ENCODE measurements at places on chromosomes 3 and 15.

DNA sequence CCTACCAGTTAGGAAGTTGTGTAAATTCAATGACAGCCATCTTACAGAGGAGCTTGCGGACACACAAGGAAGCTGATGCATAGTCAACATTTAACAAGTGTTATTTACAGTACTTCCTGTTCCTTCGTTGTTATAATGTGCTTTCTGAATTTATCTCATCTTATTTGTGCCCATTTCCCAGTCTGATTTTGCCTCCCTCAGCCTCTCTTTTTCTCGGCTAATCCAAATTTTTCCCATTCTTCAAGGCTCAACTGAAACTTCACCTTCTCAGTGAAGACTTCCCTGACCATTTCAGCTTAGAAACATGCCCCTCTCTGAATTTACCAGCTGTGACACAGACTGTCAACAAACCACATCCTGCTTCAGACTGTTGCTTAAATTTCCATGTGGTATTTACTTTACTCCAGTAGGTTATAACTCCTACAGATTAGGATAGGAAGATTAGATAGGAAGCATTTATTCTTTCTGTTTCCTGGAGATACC is 55.7 kb upstream of the CP start:
- DNase-seq = no peak

GRCh38 chr3:52394751-52395502 is 50.0 kb downstream of the SEMA3G start:
- no peak for DNase-seq

- DNase-seq = no peak
Measured at GRCh38 chr3:50201573-50202315, 3.3 kb upstream of the SLC38A3 start.

DNA sequence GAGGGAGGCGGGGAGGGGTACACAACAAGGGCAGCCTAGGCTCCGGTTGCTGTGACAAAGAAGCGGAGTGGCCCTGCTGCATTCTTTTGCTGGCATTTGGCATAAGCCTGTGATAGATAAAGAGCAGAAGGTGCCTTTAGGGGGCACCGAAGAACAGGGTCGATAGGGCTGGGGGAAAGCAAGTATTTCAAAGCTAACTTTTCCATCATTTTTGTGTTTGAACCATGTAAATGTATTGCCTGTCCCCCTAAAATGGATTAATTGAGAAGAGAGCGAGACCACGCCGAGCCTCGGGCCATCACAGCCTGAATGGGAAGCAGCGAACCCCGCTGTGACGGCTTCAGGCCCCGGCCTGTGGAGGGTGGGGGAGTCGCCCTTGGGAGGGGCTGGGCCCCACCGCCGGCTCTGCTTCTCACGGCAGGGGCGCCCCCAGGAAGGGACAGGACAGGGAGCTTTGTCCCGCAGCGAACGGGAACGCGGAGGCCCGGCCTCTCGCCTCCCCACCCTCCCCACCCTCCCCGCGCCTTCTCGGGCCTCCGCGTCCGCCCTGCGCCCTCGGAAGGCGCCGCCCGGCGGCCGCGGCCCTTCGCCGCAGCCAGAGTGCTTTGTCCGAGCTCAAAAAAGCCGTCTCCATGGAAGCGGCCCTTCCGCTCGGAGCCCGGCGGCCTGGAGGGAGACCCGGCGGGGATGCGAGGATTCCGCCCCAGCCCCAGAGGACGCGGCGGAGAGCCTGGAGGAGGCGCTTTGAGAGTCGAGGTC is 32.4 kb upstream of the ALDH1L1 start:
- no peak for DNase-seq

DNA sequence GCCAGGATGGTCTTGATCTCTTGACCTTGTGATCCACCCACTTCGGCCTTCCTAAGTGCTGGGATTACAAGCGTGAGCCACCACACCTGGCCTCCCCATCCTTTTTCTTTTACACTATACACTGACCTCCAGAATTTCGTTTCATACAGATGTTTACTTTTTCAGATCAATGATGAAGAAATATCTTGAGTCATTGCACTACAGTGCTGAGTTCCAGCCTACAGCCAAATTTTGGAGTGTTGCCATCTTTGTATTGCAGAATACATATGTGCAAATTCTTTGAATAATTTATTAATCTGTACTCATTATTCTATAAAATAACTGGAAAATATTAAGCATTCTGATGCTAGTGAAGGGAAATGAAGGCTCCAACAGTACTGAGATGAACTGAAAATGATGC is 12.5 kb downstream of the ZPLD1 start:
- DNase-seq = no peak

DNA sequence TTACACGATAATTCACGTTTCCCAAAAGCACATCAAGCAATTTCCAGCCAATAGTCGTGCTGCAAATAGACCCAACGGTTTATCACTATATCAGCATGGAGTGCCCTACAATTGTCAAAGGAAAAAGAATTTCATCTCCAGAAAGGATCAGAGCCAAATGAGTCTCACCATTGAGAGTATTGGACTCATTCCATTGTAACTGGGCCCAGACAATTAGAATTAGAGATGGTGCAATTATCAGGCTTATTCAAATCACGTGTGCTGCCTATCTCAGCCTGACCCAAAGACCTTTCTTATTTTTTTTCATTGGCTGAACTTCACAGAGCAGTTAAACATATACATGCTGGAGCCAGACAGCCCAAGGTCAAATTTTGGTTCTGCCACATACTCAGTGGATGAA is 87.0 kb upstream of the LRTM1 start:
- no peak for DNase-seq

GRCh38 chr15:25668236-25668795 is 194.8 kb downstream of the ATP10A start:
- no peak for DNase-seq

DNA sequence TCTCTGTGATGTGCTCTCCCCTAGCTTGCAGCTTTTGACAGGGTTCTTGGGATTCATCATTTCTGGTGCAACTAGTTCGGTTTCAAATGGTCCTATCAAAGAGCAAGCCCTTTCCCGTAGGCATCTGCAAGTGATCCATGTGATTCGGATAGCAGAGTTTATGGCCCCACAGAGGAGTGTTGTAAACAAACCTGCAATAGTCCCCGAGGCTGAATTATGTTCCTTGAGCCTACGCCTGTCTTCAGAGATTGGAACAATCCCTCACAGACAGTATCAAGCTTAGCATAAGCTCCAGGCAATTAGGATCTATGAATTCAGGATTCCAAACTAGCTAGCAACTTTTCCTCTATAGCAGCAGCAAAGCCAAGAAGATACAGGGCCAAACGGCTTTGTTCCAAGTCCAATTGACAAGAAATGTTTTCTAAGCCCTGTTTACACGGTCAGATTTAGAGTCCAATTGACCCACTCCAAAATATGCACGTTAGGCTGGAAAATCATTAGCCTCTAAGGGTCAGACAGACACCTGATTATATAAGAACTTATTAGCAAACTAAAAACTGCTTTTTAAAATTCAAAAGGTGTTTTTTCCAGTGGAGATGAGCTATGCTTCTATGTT is 24.8 kb downstream of the LNP1 start:
- DNase-seq = no peak

GRCh38 chr15:30906366-30906765 is 2.7 kb downstream of the FAN1 start:
- DNase-seq = no peak

- no peak for DNase-seq
Measured at GRCh38 chr3:189277711-189278110, 105.9 kb downstream of the TPRG1 start.

DNA sequence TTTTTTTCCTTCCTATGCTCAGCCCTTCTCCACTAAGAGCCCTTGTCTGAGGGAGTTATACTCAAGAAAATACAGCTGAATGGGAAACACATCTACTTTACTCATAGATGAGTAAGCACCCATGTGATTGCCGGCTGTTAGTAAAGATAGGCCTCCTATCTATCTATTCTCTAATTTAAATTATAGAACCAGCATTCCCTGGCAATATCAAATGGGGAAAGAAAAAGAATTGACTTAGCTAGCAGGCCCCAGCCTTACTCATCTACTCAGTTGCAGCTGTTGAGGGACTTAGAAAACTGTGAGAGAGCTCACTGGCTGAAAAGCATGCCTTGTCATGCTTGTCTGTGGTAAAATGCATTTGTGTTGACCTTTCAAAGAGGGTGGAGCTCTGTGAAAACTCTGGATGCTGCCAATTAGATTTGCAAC is 116.9 kb upstream of the LRRFIP2 start:
- no peak for DNase-seq

DNA sequence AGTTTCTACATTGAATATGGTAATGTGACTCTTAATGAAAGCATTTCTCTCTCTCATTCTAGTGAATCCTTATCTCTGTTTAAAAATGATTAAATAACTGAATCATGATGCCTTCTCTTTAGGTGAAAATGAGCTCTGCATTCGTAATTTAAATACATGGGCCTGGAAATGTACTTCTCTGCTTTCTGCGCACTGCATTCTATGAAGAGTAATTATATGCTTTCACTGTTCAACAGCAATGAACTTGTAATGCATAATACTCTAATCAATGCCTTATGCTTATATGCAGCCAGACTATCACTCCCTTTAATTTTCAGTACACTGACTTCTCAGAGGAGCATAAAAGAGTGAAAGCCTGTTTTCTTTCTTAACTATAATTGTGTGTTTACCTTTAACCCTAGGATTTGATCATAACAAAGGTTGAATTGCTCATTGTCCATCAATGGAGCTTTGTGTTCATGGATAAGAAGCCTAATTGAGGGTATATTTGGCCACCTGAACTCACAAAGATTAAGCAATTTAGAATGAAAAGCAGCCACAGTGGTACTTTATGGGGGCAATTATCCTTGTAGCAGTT is 330.8 kb upstream of the PDZRN3 start:
- DNase-seq = no peak

DNA sequence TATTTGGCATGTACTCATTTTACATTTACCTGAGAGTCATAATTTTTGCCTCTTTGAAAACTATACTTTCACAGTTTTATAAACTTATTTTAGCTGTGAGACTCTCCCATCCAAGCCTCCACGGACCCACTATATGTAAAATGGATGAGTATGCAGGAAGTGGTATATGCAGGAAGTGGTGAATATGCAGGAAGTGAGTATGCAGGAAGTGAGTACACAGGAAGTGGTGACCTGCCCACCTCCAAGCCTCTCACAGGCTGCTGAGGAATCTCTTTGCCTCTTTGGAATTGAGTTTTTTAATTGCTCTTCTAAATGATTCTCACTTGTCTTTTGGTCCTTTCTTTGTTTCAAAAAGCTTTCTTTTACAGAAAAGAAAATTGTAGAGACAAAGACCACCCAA is 85.2 kb downstream of the KBTBD8 start:
- DNase-seq = peak; percentile 0

DNA sequence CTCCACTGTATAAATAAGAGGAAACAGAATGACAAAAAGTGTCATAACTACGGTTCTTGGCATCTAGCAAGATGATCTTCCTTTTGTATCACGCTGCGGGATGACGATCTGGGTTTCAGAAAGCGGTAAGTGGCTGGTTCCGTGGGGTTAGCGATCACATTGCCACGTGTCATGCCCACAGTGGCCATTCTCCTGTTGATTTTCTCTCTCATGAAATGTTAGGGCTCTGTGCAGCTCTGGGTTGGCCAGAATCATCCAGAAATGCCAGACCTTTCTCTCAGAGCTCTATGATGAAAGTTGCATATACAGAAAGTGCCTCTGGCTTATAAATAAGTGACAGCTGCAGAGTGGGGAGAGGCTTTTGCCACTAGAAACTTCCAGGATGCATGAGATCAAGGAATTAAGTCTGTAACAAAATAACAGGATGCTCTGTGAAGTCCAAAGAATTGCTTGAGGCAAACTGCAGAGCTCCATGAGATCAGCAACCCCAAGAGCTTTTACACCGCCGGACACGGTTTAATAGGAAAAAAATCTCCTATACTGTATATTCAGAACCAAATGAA is 71.6 kb downstream of the ABTB1 start:
- DNase-seq = no peak

DNA sequence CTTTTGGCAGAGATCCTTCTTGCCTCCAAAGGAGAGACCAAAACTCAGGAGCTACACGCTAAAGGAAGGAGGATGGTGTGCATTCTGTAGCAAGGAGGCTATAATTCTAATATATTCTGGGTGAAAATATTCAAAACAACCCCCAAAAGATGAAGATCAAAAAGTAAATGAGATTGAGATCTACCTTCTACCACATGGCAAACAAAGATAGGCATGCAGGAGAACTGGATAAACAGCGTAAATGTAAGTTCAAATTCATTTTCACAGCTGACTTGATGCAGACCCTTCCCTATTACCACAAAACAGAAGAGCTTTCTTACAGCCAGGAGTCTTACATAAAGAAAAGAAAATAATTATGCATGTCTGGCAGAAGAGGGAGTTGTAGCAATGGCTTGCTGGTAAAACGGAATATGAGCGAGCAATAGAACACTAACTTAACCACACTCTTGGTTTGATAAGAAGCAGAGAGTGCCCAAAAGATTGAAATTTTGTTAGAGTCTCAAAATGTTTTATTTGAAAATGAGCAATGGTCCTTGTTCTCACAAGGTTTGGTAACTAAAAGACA is 272.7 kb downstream of the MECOM start:
- no peak for DNase-seq

- DNase-seq = no peak
Measured at GRCh38 chr3:107236655-107237337, 140.4 kb upstream of the CCDC54 start.

- DNase-seq = no peak
Measured at GRCh38 chr3:129345971-129346370, 67.3 kb downstream of the HMCES start.

DNA sequence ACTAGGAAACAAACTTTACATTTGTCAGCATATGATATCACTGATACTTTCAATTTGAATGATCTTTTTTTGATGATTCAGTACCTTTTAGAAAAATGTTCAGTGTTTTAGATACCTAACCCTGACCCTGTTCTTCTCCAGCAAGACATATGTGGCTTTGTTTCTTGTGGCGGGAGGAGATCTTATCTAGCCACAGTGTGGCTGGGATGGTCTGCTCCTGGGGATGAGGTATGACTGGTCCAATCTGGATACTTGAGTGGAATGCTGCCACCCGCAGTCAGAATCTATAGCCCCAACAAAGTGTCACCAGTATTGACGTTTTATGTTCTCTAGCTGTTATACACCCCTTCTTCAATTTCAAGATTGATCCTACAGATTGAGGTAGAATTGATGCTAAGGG is 439.0 kb upstream of the GOLIM4 start:
- no peak for DNase-seq

- no peak for DNase-seq
Measured at GRCh38 chr3:144177649-144178048, 206.0 kb downstream of the DIPK2A start.

GRCh38 chr3:2246873-2247648 is 148.4 kb downstream of the CNTN4 start:
- no peak for DNase-seq

DNA sequence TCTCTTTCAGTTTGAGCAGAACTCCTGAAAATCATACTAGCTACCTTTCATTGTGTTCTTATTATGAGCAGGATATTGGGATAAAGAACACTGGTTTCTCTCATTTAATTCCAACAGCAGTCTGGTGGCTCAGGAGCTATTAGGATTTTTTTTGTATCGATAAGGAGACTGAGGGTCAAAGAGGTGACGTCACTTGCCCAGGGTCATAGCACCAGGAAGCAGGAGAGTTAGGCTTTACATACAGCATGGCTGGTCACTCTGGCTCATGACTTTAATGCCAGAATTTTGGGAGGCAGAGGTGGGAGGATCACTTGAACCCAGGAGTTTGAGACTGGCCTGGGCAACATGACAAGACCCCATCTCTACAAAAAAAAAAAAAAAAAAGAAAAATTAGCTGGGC is 113.6 kb downstream of the ADAMTS9 start:
- no peak for DNase-seq

- DNase-seq = no peak
Measured at GRCh38 chr3:161925749-161926360, 429.2 kb downstream of the OTOL1 start.

- no peak for DNase-seq
Measured at GRCh38 chr15:51281368-51281967, 56.9 kb downstream of the CYP19A1 start.
